Sigmoid colon (tissue), 7 donors: ENCODE measurements at places on chromosomes 11 and 22. TPM values are rescaled to one million over a fixed set of nuclear protein-coding genes. Genes with fewer than 3 reads are reported as not detected.

The CDC45 gene
- polyA plus RNA-seq = 16.6 TPM

The TMA7B gene
- polyA plus RNA-seq = 0.41 TPM

The GP1BB gene
- not detected for polyA plus RNA-seq

The PGA4 gene
- 0.26 TPM for polyA plus RNA-seq

The SLC25A18 gene
- 1.2 TPM for polyA plus RNA-seq

The TMEM151A gene
- polyA plus RNA-seq = 0.36 TPM

The OR8G5 gene
- polyA plus RNA-seq = not detected

The ISX gene
- polyA plus RNA-seq = 46.8 TPM

The BBOX1 gene
- polyA plus RNA-seq = not detected

DNA sequence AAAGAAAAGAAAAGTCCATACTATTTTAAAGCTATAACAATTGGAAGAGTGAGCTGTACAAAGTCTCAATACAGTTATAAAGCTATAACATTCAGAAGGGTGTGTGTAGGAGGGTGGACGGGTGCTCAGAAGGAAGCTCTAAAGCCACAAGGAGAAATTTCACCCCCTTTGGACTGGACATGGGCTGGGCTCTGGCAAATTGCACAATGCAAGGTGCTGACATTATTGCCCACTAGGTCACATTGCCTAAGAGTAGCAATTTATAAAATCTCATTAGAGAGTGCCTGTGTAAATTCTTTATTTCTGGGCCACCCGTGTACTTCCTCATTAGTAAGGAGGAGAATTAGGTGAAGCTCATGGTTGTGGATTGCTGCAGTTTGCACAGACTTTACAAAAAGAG, 5.7 kb upstream of the APOBEC3A start:
- H3K27me3 ChIP-seq = peaks cover 3% of the 10 kb centered on the region
- H3K36me3 ChIP-seq = no peaks in the 10 kb centered on the region
- no peaks in the 10 kb centered on the region for H3K4me1 ChIP-seq
- H3K27ac ChIP-seq = no peak overlapping the region
- no peak overlapping the region for H3K4me3 ChIP-seq

- H3K4me3 ChIP-seq = no peak overlapping the region
- H3K4me1 ChIP-seq = peaks cover 15% of the 10 kb centered on the region
- no peaks in the 10 kb centered on the region for H3K27me3 ChIP-seq
- H3K27ac ChIP-seq = no peak overlapping the region
- no peak for DNase-seq
These were observed 105.6 kb downstream of the ATXN10 start for GRCh38 chr22:45777046-45777851.

- no peak overlapping the region for H3K27ac ChIP-seq
- no peaks in the 10 kb centered on the region for H3K36me3 ChIP-seq
- H3K4me1 ChIP-seq = no peaks in the 10 kb centered on the region
- DNase-seq = no peak
These were observed 38.9 kb downstream of the ZNF195 start for GRCh38 chr11:3340025-3340424.

DNA sequence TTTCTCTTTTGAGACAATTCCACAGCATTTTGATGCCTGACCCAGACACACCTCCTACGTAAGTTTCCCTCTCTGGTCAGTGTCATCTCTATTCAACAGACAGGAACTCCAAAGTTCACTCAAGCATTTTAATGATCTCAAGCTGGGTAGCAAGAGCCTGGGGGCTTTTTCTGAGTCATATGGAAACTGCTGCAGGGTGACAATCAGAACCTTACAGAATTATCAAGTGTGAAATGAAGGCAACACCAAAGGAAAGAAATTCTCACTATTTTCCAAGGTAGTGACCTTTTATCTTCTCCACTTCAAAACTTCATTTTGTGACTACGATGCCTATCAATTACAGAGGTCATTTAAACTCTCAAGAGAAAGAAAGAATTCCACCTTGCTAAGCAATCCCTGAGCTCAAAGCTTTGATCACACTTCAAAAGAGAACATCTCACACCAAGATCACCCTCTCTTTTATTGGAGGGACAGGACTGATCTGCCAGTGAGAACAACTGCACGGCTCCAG, 229.0 kb upstream of the ZC3H12C start:
- no peaks in the 10 kb centered on the region for H3K4me1 ChIP-seq
- no peak for DNase-seq
- H3K27me3 ChIP-seq = no peaks in the 10 kb centered on the region
- H3K36me3 ChIP-seq = no peaks in the 10 kb centered on the region
- no peak overlapping the region for H3K4me3 ChIP-seq

- DNase-seq = no peak
- H3K36me3 ChIP-seq = no peaks in the 10 kb centered on the region
- no peak overlapping the region for H3K4me3 ChIP-seq
- H3K27ac ChIP-seq = no peak overlapping the region
These were observed 19.3 kb upstream of the MPPED1 start for GRCh38 chr22:43392385-43392989.

DNA sequence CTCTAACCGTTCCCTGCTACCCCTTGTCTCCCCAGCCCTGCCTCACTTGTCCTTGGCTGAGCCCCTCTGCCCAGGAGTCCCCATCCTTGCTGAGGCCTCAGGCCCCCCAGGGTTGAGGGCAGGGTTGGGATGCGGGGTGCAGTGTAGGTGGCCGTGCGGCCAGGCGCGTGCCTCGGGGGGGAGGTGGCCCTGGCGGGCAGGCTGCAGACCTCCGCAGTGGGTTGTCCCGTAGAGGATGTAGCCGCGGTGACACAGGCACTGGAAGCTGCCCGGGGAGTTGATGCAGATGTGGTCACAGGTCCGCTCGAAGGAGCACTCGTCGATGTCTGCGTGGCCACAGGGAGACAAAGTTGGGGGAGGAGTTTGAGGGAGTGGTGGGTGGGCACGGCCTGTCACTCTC, 41.9 kb upstream of the TTLL12 start:
- no peak overlapping the region for H3K4me3 ChIP-seq
- H3K27me3 ChIP-seq = no peaks in the 10 kb centered on the region
- DNase-seq = no peak
- H3K27ac ChIP-seq = no peak overlapping the region
- H3K36me3 ChIP-seq = no peaks in the 10 kb centered on the region
- no peaks in the 10 kb centered on the region for H3K4me1 ChIP-seq

- no peaks in the 10 kb centered on the region for H3K27me3 ChIP-seq
- no peaks in the 10 kb centered on the region for H3K4me1 ChIP-seq
- H3K27ac ChIP-seq = no peak overlapping the region
- no peaks in the 10 kb centered on the region for H3K36me3 ChIP-seq
- no peak overlapping the region for H3K4me3 ChIP-seq
These were observed 487.8 kb downstream of the BUD13 start for GRCh38 chr11:116285026-116285425.

DNA sequence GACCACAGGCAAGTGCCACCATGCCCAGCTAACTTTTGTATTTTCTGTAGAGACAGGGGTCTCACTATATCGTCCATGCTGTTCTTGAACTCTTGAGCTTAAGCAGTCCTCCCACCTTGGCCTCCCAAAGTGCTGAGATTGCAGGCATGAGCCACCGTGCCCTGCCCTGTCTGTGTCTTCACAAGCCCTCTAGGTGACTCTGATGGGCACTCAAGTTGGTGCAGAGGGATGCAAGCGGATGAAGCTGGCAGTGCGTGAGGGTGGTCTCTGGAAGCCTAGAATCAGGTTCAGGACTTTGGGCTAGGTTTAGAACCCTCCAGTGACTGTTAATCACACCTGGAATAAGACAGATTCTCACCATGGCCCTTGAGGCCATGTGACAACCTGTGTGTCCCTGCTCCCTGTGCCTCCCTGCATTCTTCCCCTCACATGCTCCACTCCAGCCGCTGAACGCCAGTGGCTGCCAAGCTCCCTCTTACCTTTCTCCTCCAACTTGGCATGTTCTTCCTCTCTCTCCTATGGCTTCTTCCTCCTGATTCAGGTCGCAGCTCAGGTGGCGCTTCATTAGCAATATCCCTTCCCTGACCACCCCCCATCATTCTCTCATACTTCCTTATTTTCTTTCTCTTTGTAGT, 242.3 kb upstream of the TBCEL start:
- H3K27ac ChIP-seq = no peak overlapping the region
- H3K36me3 ChIP-seq = no peaks in the 10 kb centered on the region
- H3K27me3 ChIP-seq = no peaks in the 10 kb centered on the region
- DNase-seq = no peak

DNA sequence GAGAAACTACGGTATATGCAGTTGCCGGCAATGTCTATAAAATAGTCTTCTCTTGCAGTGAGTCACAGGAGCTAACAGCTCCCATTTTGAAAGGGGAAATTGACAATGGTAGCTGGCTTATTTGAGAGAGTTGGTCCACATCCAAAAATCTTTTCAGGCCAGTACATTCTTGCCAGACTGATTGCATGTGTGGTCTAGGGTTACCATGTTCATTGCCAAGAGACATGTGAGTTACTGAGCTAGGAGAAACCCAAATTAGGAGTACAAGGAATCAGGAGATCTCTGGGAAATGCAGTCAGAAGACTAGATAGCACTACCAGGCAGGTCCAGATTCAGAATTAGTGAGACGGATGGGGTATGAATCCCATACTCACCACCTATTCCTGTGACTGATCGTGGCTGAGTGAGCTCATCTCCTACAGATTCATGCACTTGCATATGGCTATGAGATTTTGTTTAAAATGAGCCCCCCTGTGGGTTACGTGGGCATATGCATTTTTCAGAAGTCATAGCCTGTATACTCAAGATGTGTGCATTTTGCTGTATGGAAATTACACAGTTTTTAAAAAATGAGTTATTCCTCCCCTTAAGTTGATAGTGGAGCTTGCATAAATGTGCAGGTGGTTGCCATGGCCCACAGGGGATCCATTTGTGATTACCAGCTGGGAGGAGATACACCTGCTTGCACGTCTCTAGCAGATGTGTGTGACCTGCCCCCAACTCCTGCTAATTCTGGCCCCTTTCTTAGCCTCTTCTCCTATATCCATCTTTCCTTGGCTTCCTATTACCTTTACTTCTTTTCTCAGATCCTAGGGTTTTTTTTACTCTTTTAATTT, 102.7 kb downstream of the COMMD9 start:
- no peaks in the 10 kb centered on the region for H3K27me3 ChIP-seq
- H3K36me3 ChIP-seq = no peaks in the 10 kb centered on the region
- H3K27ac ChIP-seq = no peak overlapping the region
- H3K4me3 ChIP-seq = no peak overlapping the region

DNA sequence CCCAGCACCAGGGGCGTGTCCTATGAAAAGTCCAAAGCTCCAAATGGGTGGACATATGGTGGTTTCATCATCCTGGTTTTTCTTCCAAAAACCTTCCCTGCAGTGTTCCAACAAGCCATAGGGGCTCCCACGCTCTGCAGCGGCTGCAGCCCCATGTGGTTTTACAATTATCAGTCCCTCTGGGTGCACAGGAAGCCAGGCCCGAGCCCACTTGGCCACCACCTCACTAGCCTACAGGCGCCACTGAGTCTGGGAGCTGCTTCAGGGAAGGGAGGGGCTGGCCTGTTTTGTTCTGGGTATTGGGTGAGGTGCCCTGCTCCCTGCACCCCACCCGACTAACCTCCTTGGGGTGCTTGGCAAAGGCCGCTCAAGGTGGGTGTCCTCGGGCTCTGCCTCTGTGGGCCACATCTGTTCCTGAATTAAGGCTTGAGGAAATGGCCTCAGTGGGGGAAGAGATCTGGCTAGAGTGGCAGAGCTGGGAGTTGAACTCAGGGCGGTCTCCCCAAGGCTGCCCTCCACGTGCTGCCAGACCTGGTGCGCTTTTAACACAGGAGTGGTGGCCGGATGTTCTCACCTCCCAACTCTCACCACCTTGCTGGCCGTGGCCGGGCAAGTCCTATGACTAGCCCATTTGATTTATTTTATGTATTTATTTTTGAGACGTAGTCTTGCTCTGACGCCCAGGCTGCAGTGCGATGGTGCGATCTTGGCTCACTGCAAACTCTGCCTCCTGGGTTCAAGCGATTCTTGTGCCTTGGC, 5.3 kb upstream of the CDC42BPG start:
- peak overlapping the region; percentile 97 for H3K27ac ChIP-seq
- DNase-seq = no peak
- no peak overlapping the region for H3K4me3 ChIP-seq

GRCh38 chr11:114083391-114084252, 24.1 kb downstream of the ZBTB16 start:
- no peak overlapping the region for H3K4me3 ChIP-seq
- DNase-seq = peak; percentile 74
- H3K27ac ChIP-seq = no peak overlapping the region
- peaks cover 98% of the 10 kb centered on the region for H3K4me1 ChIP-seq
- H3K27me3 ChIP-seq = no peaks in the 10 kb centered on the region

DNA sequence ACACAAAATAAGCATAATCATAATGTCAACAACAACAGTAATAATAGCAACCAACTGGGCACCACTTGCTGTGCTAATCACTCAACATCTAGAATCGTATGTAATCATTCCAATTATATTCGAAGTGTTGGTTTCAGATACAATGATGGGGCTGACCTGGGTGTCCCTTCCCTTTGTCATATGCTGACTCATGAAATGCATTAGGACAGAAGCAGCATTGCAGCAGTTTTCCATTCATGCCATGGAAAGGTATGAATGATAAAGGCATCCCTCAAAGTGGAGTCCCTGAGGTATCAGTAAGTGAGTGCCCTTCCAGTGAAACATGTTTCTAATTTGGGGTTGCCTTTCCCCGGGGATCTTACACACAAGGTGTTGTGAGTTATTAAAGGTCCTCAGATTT, 46.3 kb upstream of the ANO3 start:
- H3K36me3 ChIP-seq = no peaks in the 10 kb centered on the region
- no peak overlapping the region for H3K27ac ChIP-seq
- H3K27me3 ChIP-seq = no peaks in the 10 kb centered on the region
- H3K4me3 ChIP-seq = no peak overlapping the region

DNA sequence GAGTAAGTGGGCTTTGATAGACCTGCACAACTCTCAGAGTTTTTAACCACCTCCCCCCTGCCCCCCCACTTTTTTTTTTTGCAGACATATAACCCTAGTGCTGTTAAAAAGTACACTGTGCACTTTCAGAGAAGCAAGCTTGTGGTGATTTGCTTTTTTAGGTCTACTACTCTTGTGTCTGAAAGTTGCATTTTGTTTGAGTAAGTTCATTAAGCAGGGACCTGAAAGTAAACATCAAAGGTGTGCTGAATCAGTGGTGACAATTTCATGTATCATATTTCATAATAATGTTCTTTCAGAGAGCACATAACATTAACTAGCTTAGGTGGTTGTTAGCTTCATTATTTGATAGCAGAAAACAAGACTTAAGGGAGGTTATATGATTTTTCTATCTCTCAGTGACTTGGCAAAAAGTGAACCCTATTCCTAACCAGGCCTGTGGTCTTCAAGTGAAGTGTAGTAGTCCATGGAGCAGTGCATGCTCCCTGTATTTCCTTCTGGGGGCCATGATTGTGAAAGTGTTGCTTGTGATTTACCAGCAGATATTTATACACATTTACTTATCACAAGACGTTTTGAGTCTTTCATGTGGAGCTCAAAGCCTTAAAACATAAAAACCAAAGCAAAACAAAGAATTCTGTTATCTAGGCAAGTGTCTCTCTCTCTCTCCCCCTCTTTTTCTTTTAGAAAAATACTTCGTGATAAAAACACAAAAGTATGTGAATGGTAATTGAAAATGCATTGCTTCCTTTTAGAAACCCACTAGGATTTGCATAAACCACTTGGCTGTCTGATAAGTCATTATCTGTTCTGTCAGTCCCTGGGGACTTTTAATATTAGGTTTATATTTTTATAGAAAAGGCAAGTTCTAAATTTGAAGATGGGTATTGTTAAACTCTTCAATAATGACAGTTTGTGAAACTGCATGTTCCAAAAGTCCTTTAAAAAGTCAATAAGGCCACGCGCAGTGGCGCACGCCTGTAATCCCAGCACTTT, 7.5 kb upstream of the RAG2 start:
- no peak overlapping the region for H3K4me3 ChIP-seq
- no peak overlapping the region for H3K27ac ChIP-seq
- H3K27me3 ChIP-seq = no peaks in the 10 kb centered on the region
- H3K4me1 ChIP-seq = no peaks in the 10 kb centered on the region

- no peak overlapping the region for H3K27ac ChIP-seq
- no peaks in the 10 kb centered on the region for H3K27me3 ChIP-seq
- no peaks in the 10 kb centered on the region for H3K4me1 ChIP-seq
- DNase-seq = peak; percentile 53
These were observed 69.5 kb upstream of the ATXN10 start for GRCh38 chr22:45602004-45602733.
